ENCODE measurements at places on chromosomes 7 and 10. TPM values are rescaled to one million over a fixed set of nuclear protein-coding genes. Genes with fewer than 3 reads are reported as not detected.
A peak's percentile ranks its signal among the peaks of the same experiment; 100 is the strongest.

Gene NPVF
- total RNA-seq = not detected

DNA sequence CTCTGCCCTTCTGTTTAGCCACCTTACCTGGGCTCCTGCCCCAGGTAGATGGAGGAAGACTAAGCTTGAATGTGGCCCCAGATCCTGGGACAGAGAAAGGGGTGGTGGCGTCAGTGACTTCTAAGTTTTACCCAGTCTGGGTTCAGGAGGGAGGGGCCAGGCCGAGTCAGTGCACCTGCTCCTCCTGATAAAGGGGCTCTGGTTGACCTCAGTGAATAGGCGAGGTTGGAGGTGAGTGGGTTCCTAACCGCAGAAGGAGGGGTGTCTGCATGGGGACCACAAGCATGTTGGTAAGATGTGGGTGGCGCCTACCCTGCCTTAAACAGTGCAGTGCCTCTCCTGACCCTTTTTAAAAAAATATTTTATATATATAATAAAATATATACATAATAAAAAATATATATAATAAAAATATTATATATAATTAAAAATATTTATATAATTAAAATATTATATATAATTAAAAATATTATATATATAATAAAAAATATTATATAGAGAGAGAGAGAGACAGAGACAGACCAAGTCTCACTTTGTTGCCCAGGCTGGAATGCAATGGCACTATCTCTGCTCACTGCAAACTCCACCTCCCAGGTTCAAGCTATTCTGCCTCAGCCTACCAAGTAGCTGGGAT is 97.3 kb upstream of the GTF2I start:
- DNase-seq = no peak

Gene MACC1
- total RNA-seq = 1.0 TPM

DNA sequence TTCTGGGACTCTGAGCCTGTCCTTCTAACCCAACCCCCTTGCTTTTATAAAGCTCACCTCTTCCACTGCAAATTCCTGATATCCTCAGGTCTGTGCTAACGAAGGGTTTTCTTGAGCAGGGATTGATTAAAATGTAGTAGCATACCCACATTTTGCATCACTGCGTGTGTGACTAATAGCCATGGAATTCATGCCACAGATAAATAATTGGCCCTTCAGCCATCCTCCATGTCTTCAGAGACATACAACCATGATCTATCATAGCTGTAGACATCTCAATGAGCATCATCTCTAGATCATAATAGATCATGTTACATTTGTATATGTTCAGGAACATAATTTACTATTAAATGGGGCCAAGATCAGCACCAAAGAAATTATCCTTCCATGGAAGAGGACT is 990.3 kb downstream of the KCNMA1 start:
- DNase-seq = no peak

GRCh38 chr10:133457100-133457841 is 3.5 kb downstream of the SCART1 start:
- no peak for DNase-seq

GRCh38 chr10:63765126-63765525 is 243.9 kb downstream of the REEP3 start:
- DNase-seq = no peak

DNA sequence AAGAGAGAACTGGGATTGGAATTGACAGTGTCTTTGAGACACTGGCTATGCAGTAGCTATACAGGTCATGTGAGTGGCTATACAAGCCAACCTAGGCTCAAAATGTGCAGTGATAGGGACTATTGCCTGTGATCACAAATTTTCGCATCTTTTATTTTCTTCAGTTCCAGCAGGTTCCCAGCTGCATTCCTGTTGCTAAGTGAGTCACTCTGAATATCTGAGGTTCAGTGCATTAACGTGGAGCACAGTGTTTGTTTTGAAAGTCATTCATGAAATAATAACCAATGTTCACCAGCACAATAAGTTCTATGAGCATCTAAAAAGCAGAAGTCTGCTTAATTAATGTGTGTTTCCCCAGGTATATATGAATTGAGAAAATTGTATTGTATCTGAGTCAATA is 1236.0 kb upstream of the CELF2 start:
- no peak for DNase-seq

GRCh38 chr7:22979861-22980260 is 34.1 kb downstream of the HYCC1 start:
- DNase-seq = no peak

DNA sequence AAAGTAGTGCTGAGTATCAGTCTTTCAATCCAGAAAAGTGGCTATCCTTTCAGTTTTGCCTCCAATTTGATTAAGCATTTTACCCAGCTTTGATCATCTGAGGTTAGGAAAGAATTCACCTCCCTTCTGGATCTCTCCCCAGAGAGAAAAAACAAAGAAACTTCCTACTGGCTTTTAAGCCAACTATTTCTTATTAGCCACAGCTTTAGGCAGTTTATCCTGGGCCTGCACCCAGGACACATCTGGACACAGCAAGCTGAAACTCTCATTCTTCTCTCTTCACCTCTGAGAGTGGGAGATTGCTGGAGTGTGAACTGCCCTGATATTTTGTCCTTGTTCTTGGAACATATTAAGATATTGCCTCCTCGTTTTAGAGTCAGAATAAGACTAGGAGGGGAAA is 43.5 kb upstream of the LSM8 start:
- no peak for DNase-seq

Gene GHRHR
- total RNA-seq = not detected

Gene MORN4
- 0.44 TPM for total RNA-seq

- DNase-seq = no peak
Measured at GRCh38 chr10:42859256-42859655, 76.7 kb downstream of the BMS1 start.

- DNase-seq = no peak
Measured at GRCh38 chr7:39838326-39838725, 111.7 kb upstream of the CDK13 start.

- DNase-seq = no peak
Measured at GRCh38 chr7:64959072-64959747, 31.6 kb downstream of the ZNF117 start.

DNA sequence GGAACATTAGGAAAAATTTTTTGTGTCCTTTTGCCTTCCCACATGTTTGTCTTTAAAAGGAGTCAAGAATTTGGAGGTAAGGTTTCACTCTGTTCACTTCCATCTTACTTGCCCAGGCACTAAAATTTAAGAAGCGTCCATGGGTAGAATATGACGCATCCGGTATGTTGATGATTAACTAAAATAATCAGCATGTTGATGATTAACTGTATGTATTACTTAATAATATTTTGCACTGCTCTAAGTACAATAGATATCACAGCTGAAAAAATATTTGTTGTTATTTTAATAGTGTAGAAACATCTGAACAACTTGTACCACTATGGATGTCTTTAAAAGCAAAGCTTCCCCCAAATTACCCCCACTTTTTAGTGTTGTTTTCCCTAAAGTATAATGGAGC is 11.5 kb downstream of the ANKRD22 start:
- DNase-seq = no peak

DNA sequence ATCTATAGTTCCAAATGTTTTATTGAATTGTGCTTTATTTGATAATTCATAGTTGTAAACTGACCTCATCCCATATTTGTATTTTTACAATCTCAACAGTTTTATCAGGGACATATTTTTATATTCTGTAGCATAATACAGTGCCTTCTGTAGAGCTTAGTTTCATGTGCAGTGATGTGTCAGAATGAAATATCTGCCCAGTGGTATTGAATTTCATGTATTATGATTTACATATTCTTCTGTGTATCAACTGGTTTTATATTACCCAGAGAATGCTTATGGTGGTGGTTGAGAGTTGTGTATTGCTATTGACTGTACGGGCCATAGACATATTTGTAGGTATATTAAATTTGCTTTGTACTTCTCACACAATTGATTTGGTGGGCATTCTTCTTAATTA is 89.9 kb downstream of the KAT6B start:
- DNase-seq = no peak

Gene PCLO
- not detected for total RNA-seq

Gene RAPGEF5
- not detected for total RNA-seq

DNA sequence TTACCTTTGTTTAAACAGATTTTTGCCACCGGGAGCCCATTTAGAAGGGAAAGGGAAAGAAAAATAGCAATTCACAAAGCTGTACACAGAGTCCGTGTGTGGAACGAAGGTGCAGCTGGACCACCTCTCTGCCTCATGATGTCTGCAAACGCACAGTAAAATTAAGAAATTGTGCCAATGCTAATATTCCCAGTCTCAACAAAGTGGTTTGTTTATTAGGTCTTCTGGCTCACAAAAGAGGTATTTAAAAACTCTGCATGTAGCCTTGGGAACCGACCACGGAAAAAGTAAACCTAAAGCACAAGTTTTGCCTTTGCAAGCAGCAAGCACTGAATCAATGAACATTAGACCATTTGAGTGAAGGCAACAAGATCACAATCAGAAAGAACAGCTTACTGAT is 57.7 kb downstream of the CREB3L2 start:
- no peak for DNase-seq

GRCh38 chr10:131418681-131419080 is 107.2 kb upstream of the TCERG1L start:
- DNase-seq = no peak

- DNase-seq = no peak
Measured at GRCh38 chr10:29035721-29036120, 253.1 kb upstream of the LYZL1 start.

Gene IFIT1B
- not detected for total RNA-seq

Gene CPXM2
- total RNA-seq = not detected

DNA sequence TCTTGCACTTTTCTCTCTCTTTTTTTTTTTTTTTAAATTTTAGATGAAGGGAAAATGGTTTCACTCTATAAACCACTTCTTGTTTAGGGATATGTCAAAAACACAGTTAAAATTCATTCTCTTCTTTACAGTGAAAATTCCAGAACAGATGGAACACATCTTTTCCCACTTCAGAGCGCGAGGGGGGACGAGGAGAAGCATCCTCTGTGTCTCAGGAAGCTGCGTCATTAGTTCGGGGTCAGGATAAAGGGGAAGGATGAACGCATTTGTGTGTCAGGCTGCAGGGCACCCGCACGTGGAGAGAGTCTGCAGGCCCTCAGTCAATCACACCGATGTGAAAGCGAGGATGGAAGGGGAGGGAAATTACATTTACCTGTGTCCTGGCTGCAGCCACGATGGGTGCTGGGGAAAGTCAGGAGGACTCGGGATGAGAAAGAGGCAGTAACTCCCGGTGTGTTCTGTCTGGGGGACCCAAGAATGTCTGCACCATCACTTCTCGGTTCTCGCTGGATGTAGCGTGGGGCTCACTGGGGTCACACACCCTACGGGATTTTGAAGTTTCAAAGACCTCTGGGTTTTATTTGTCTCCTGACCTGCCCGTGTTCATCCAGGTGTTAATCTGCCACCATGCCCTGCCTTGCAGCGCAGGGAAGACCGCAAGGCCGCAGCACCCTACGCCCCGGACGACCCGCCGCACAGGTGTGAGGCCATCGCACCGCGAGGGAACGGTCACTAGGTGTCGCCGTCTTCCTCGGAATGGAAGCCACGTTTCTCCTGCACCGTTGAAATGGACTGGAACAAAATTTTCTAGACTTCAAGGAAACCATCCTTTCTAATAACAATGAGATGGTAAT is 66.7 kb upstream of the PITRM1 start:
- peak; percentile 67 for DNase-seq

Gene ATG9B
- total RNA-seq = 21.2 TPM

Gene ZP3
- total RNA-seq = 2.2 TPM

Gene LRRC17
- 0.69 TPM for total RNA-seq

- DNase-seq = no peak
Measured at GRCh38 chr7:127876393-127876792, 154.8 kb downstream of the LRRC4 start.

Gene ZNF716
- total RNA-seq = not detected

Gene AFAP1L2
- 1.1 TPM for total RNA-seq

Gene FKBP6
- total RNA-seq = not detected

DNA sequence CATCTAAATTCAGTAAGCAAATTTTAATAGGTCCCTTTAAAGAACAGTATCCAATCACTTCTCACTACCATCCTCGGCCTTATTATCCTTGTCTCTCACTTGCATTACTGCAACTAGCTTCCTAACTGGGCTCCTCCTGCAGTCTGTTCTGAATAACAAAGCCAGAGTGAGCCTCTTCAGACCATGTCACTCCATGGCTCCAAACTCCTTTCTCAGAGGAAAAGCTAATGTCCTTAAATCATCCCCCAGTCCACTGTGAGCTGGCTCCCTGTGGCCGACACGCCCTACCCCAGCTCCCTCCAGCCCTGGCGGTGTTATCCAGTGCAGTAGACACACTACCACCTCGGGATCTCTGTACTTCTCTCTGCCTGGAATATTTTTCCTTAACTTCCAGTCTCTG is 80.0 kb downstream of the EPC1 start:
- DNase-seq = no peak

DNA sequence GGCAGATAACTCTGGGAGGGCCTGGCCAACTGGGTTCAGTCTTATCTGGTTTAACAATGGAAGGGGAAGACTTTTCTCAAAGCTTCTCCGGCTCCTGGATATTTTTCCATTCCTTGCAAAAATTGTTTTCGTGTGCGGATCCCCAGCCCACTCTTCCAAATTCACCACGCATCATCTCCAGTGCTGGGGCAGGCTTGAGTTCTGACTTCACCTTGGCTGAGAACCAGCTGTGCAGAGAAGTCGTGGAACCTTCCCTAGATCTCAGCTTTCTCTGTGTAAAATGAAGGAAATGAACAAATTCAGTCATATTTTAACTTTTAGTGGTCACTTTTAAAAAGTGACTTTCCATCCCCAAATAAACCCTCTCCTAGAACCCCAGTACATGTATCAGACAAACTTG is 297.0 kb downstream of the TCF7L2 start:
- DNase-seq = no peak

DNA sequence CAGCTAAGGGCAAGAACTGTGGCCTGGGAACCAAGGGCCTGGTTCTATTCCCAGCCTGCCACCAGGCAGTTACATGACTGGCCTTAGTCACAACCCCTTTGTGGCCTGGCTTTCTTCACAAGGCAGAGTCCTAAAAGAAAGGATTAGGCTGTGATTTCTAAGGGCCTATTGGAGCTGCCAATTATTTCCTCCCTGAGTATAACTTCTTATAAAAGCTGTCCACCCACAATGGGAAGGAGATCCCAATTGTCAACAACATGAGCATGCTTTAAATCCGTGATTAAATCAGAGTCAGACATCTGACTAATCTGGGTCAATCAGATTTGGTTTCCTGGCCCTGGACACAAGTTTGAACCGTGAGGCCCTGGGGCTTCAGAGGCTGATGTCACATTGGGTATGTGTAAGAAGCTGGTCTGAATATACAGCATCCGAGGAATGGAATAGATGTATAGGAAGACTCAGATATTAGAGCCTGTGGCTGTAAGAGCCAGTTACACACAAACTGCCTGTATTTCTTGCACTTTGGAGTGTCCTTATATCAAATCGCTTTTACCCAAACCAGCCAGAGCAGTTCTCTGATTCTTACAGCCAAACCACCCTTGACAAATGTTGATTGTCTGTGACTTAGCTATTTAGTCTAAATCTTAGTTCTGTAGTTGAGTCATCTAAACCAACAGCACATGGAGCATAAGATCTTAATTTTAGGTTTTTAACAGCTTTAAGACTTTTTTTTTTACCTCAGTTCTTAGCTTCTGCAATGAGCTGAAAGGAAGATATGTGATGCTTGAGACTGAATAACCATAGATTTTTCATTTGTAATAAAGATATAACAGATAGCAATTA is 61.3 kb downstream of the ABCB4 start:
- no peak for DNase-seq
